Nephron progenitor cell (in vitro differentiated cells): ENCODE measurements at places on chromosomes 2 and 18.

DNA sequence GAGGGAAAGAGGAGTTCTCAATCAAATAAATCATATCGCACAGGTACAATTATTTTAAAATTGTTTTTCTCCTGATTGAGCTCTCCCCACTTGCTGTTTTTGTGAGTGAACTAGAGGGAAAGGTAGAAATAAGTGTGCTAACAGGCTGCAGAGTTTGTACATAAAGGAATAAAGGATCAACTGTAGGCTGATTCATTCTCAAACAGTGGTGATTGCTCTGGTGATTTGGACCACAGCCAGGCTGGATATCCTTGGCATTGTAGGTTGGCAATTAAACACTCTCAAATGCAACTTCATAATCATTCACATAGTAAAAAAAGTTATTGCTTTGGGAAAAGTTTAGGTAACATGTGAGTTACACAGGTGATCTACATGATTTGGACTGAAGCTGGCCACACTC, 29.8 kb downstream of the LRP1B start:
- no peaks in the 10 kb centered on the region for H3K27me3 ChIP-seq
- DNase-seq, result no peak
- H3K36me3 ChIP-seq, result no peaks in the 10 kb centered on the region
- no peaks in the 10 kb centered on the region for H3K4me1 ChIP-seq

GRCh38 chr18:12417687-12418086, 10.0 kb downstream of the PRELID3A start:
- no peaks in the 10 kb centered on the region for H3K36me3 ChIP-seq
- DNase-seq, result no peak

DNA sequence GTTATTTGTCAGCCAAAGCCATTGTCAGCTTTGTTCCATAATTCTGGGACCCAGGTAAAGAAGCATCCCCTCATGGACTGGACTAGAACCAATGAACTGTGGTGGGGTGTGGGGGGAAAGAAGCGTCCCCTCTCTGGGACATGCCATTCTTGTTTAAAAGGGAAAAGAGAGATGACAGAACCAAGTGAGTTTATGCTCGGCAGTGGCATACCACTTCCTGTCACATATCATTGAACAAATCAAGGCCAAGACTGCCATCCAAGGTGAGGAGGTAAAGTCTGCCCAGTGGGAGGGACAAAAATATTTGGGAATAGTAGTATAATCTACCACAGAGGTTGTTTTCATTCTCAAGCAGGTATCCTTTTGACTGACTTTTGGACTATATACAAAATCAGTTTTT, 4.7 kb upstream of the GLS start:
- H3K27me3 ChIP-seq, result no peaks in the 10 kb centered on the region
- no peak for DNase-seq
- H3K36me3 ChIP-seq, result no peaks in the 10 kb centered on the region
- no peak overlapping the region for H3K4me3 ChIP-seq

- H3K27ac ChIP-seq, result no peak overlapping the region
- DNase-seq, result no peak
- no peak overlapping the region for H3K4me3 ChIP-seq
- H3K27me3 ChIP-seq, result peaks cover 4% of the 10 kb centered on the region
- no peaks in the 10 kb centered on the region for H3K36me3 ChIP-seq
Measured at GRCh38 chr18:45320724-45321123, 294.6 kb upstream of the SLC14A2 start.

GRCh38 chr2:43383533-43383932, 157.1 kb upstream of the ZFP36L2 start:
- H3K27me3 ChIP-seq, result no peaks in the 10 kb centered on the region
- peaks cover 10% of the 10 kb centered on the region for H3K36me3 ChIP-seq
- H3K4me3 ChIP-seq, result no peak overlapping the region
- H3K27ac ChIP-seq, result no peak overlapping the region
- no peaks in the 10 kb centered on the region for H3K4me1 ChIP-seq

DNA sequence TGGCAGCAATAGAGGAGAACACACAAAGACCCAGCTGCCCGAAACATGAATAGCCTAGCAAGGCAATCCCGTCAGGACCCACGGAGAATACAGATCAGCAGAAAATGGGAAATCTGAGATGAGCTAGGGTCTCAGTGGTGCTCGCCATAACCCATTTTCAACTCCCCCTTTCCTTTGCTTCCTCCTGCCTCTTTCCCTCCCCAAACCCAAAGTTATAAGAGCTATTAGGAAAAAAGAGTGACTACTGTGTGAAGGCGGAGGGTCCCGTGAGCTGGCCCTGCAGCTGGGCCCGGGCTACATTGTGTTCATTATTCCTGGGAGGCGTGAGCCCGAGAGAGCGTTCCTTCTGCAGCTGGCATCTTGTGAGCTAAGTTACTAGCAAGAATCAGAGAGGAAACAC, 118.4 kb downstream of the PID1 start:
- peaks cover 6% of the 10 kb centered on the region for H3K27me3 ChIP-seq
- no peak overlapping the region for H3K27ac ChIP-seq

- H3K36me3 ChIP-seq, result no peaks in the 10 kb centered on the region
- peak overlapping the region; percentile 66 for H3K27ac ChIP-seq
- H3K4me1 ChIP-seq, result peaks cover 18% of the 10 kb centered on the region
- peaks cover 32% of the 10 kb centered on the region for H3K27me3 ChIP-seq
- no peak overlapping the region for H3K4me3 ChIP-seq
Measured at GRCh38 chr18:46474487-46475389, 182.3 kb downstream of the LOXHD1 start.

GRCh38 chr2:257429-257828, 6.4 kb downstream of the SH3YL1 start:
- H3K27me3 ChIP-seq, result peaks cover 20% of the 10 kb centered on the region
- H3K4me3 ChIP-seq, result no peak overlapping the region
- H3K4me1 ChIP-seq, result peaks cover 10% of the 10 kb centered on the region
- H3K27ac ChIP-seq, result no peak overlapping the region

DNA sequence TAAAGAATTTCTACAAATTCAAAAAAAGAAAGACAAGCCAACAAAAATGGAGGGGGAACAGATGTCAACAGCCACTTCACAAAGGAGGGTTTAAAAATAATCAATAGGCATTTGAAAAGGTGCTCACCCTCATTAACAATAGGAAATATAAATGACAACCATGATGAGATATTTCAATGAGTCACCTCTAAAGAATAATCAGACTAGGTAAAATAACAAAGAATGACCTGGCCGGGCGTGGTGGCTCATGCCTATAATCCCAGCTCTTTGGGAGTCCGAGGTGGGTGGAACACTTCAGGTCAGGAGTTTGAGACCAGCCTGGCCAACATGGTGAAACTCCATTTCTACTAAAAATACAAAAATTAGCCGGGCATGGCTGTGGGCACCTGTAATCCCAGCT, 133.6 kb downstream of the KCNE4 start:
- H3K4me3 ChIP-seq, result no peak overlapping the region
- DNase-seq, result no peak
- H3K36me3 ChIP-seq, result no peaks in the 10 kb centered on the region

- no peak for DNase-seq
- no peak overlapping the region for H3K27ac ChIP-seq
- H3K27me3 ChIP-seq, result peaks cover 10% of the 10 kb centered on the region
- H3K4me1 ChIP-seq, result peaks cover 2% of the 10 kb centered on the region
Measured at GRCh38 chr2:46198164-46198883, 98.9 kb upstream of the EPAS1 start.

- H3K4me3 ChIP-seq, result no peak overlapping the region
- H3K4me1 ChIP-seq, result peaks cover 18% of the 10 kb centered on the region
- no peaks in the 10 kb centered on the region for H3K27me3 ChIP-seq
Measured at GRCh38 chr2:116810071-116810470, 1004.4 kb upstream of the DDX18 start.

- H3K4me1 ChIP-seq, result peaks cover 93% of the 10 kb centered on the region
- peak overlapping the region; percentile 49 for H3K27ac ChIP-seq
Measured at GRCh38 chr18:75246721-75247610, 36.4 kb downstream of the TSHZ1 start.

DNA sequence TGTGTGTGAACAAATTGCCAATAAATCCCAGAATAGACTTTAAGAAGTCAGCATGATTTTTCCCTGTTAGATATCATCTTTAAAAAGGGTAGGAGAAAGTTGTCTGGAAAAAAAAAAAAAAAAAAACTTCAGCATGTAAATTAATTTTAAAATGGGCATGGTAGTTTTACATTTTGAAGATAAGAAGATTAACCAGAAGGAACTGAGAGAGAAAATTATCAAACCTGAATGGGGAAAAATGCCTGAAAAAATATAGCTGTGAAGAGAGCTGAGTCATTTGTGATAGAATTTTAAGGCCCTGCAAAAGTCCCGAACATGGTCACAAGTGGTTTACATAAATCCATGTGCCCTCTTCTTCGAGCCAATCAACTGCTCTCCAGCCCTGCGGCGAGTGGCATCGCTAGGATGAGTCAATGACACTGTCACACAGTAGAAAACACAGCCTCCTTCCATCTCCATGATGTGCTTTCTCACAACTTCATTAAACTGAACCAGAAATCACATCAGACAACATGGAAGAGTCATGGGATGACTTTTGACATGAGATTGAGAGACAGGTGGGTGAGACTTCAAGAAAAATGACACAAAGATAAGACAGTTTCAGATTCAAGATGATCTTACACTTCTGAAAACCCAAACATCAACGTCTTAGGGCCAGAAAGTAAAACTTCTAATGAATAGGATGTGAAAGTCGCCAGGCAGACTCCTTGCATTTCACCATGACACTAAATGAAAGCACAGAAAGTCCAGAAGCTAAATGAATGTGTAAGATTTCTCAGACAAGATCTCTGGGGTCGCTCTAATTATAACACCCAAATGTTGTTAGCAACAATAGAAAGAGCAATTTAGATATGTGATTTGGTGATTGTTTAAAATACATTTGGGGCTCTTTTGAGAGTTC, 273.0 kb upstream of the ID2 start:
- peaks cover 13% of the 10 kb centered on the region for H3K36me3 ChIP-seq
- H3K27me3 ChIP-seq, result peaks cover 8% of the 10 kb centered on the region
- no peak overlapping the region for H3K27ac ChIP-seq
- no peak overlapping the region for H3K4me3 ChIP-seq

- H3K27me3 ChIP-seq, result peaks cover under 1% of the 10 kb centered on the region
- H3K27ac ChIP-seq, result no peak overlapping the region
- DNase-seq, result no peak
- H3K4me1 ChIP-seq, result peaks cover 2% of the 10 kb centered on the region
- no peak overlapping the region for H3K4me3 ChIP-seq
Measured at GRCh38 chr2:5234563-5234962, 457.6 kb upstream of the SOX11 start.

- no peaks in the 10 kb centered on the region for H3K36me3 ChIP-seq
- no peak overlapping the region for H3K4me3 ChIP-seq
- no peak for DNase-seq
- peaks cover 31% of the 10 kb centered on the region for H3K4me1 ChIP-seq
- H3K27ac ChIP-seq, result no peak overlapping the region
Measured at GRCh38 chr2:224041554-224041953, 2.5 kb upstream of the SERPINE2 start.

DNA sequence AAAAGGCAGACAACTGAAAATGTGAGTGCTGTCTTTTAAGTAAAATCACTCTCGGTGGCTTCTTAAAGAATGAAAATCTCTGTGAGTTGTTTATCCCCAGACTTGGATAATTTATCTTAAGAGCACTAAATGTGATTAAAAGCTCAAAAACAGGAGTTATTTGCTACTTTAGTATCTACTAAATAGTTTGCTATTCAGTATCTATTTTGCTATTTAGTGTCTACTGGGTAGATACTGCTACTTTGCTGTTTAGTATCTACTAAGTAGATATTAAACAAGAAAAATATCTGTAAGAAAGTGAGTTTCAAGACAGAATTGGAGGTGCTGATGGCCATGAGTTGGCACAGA, 1.4 kb upstream of the KCNG3 start:
- DNase-seq, result no peak
- no peaks in the 10 kb centered on the region for H3K36me3 ChIP-seq
- peaks cover 52% of the 10 kb centered on the region for H3K27me3 ChIP-seq
- peak overlapping the region; percentile 86 for H3K4me3 ChIP-seq

DNA sequence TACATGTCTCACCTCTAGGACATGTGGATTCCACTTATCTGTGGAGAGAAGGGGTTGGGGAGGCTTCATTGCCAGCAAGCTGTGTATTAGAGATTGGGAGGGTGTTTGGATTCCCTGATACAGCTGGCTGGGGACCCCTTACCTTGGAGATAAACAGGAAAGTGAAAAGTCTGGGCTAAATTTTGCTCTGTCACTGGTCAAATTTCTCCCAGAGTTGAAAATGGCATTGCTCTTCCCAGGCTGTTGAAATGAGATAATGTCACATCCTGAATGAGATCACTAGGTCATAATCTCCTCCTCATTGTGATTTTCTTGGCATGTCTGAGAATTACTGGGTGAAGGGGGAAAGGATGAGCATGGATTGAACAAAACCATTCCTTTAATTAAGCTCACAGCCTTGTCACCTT, 265.0 kb upstream of the PARD3B start:
- peaks cover 3% of the 10 kb centered on the region for H3K27me3 ChIP-seq
- H3K4me1 ChIP-seq, result peaks cover 11% of the 10 kb centered on the region
- DNase-seq, result no peak
- no peaks in the 10 kb centered on the region for H3K36me3 ChIP-seq
- H3K27ac ChIP-seq, result no peak overlapping the region
